ENCODE measurements at places on chromosomes 5 and 9.

DNA sequence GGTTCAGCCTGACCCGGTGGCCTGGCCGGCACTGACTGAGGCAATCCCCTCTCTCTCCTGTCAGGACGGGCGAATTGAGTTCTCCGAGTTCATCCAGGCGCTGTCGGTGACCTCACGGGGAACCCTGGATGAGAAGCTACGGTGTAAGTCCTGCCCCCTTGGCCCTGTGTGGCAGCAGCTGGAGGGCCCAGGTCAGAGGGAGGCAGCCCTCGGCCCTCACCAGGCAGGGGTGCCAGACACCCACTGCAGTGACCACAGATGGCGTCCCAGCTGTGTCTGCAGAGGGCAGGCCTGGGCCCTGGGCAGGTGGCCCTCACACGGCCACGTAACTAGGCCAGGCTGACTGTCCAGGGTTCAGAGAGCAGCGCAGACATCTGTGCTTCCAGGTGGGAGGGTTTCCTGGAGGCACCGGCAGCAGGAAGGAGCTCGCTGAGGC is 45.9 kb upstream of the HMCN2 start:
- no peak for DNase-seq

DNA sequence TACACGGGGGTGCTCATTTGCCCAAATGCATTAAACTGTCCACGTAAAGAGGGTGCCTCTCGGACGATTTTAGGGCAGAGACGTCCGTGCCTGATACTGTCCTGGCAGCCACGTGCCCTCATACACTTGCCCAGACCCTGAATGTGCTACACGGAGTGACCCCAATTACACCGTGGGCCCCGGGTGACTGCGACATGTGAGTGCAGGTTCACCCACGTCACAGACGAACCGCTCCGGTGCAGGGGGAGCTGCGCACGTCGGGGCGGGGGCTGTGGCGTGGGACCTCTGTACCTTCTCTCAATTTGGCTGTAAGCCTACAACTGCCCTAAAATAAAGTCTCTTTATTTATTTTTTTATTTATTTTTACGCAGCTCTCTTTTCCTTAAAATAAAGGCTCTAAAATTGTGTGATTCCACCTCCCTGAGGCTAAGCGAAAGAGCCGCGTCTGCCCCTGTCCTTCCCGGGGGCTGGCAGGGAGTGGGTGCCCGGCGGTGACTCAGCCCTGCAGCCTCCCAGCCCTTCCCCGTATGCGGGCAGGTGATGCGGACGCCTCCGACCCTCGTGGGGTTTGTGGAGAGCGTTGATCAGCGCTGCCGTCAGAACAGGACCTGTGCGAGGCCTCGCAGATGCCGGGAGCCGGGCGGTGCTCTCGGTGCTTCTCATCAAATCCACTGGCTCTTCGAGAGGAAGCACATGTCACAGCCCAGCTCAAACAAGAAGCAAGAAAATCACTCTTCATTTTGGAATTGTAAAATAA is 9.2 kb upstream of the EGFL7 start:
- DNase-seq: no peak

DNA sequence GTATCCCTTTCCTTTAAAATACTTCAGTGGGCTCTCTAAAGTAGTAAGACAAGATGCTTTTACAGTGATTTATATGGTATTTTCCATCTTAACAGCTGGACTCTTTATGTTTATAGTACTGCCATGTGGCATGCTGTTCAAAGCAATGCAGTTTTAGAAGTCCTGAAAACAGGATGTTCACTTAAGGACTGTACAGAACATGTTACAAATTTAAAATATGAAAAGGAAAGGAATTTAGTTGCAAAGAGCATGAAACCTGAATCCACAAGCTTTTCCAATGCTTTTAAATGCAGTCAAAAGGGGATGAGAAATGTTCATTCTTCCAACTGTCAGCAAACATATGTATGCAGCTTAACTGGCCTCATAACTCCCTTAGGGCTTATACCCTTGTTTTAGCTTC is 580.2 kb downstream of the EFNA5 start:
- DNase-seq: no peak

DNA sequence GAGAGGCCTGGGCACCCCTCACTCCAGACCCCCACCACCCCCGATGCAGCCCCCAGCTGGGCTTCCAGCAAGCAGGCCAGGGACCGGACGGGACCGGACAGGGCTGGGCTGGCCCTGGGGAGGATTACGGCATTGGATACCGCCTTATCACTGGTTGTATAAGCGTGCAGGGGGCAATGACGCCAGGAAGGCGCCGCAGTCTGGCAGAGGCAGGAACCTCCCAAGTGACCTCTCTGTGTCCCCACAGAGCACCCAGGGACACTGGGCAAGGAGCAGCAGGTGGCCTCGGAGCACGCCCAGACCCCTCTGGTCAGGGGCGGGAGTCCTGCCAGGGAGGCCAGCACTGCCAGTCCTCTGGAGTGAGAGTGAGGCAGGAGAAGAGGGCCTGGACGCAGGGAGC is 723 bp upstream of the LCN15 start:
- DNase-seq: no peak

DNA sequence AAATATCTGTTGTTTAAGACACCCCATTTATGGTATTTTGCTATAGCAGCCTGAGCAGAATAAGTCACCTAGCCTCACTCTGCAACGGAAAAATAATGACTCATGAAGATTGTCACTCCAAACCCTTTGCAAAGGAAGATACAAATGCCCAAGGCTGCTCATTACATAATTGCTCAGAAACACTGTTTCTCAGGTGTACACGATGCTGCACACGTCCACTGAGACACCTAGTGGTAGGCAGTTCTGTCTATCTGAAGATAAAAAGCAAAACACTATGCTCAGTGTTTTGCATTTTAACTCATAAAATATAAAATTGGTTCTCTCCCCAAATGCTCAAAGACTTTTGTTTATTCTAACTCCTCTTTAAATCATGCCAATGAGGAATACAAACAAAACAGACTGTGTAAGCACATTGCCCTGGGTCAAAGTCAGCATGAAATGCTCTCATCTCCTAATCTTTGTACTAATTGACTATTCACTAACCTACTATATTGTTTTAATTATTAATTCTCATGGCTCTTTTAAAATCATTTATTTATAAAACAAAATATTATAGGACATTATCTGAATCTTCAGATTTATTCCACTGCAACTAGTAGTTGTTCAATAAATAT is 7.7 kb upstream of the TSLP start:
- DNase-seq: no peak

DNA sequence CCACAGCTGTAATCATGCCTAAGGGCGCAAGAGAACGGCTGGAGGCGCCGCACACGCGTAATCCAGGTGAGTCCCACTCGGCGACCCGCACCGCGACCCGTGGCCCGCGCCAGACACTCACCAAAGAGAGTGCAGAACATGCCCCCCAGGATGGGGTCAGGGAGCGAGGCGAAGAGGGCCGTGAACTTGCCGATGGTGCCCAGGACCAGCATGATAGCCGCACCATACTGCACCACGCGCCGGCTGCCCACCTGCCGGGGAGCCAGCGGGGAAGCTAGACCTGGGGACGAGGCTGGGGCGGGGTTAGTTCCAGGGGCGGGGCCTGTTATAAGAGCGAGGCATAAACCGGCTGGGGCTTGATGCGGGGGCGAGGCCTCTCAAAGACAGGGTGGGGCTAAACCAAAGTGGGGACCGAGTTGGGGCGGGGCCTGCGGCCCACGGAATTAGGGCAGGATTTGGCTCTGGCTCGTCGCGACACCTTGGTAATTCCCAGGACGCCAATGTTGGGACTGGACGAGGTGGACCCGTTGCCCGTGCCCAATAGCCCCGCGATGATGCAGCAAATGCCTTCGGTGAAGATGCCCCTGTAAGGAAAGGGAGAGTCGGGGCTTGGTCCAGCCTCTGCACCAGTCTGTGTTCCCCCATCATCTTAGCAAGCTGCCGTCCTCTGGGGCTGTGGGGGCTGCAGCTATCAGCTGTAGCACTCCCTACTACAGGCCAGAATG is 4.8 kb downstream of the SLC23A1 start:
- no peak for DNase-seq
